Activated CD4-positive, CD25-positive, alpha-beta regulatory T cell treated with anti-CD3 and anti-CD28 coated beads, Interleukin-2, amount 50 U/mL, for 72 hours (primary cell): ENCODE measurements at places on chromosomes 7 and 10.

DNA sequence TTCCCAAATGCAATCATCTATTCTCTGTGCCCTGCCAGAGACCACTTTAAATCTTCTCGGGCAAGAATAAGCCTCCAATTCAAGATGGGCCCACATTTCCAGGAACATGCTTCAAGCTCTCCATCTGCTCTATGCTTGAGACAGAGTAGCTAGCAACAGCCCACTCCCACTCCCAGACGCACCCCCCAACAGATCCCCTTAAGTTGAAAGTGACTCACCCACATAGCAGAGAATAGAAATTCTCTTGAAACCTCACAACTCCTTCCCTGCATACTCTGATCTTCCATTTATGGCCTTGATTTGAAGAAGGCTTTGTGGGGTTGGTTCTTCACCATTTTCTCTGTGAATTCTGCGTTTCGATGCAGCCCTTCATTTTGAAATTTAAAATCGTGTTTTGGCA lies 604.0 kb downstream of the INHBA start:
- DNase-seq: no peak

DNA sequence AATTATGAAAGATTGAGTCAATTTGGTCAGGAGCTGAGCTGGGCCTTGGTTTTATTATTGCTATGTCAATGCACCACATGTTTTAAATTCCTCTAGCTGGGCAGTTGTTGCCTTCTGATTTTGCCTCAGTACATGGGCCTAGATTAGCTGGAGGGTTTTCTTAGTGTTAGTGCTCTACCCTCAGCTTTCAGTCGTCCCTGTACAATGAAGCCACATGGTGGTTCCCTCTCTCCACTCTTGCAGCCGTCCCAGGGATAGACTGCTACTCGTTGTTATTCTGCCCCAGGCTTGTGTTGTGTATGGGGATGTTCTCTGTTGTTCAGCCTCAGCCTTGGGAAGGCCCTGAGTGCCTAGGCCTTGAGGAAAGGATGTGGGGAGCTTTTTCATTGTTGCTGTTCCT lies 37.0 kb downstream of the NHLRC2 start:
- no peak for DNase-seq

- no peak for DNase-seq
These were observed 822.1 kb upstream of the SORCS1 start for GRCh38 chr10:107986571-107986970.

- DNase-seq: no peak
These were observed 3.8 kb upstream of the TCERG1L start for GRCh38 chr10:131315344-131315743.

- no peak for DNase-seq
These were observed 175.1 kb upstream of the PTPRZ1 start for GRCh38 chr7:121697731-121698316.

DNA sequence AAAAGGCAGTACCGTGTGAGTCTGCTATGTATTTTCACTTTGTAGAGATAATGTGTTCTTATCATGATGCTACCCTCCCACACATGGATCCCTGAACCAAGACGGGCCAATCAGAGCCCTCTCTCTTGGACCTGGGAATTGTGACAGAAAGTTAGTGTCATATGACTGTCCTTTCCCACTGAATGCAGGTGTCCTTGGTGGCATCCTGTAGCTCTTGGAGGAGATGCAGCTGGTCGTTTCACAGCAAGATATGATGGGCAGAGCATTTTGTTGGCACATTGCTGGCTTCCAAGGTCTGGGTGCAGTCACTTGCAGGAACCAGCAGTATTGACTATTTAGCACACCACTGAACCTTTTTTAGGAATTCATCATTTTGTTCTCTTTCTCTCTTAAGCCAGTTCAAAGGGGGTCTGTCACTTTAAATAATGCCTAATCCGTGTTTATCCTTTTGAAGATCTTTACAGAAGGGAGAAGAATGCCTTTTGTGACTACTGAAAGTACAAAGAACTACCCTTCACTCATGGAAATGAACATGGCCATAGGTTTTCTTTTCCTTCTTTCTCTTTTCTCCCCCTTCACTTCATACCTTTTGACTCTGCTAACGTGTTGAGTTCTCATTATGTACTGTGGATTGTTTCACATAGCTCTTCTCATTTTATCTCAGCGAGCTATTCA lies 125.1 kb downstream of the PLXDC2 start:
- no peak for DNase-seq

GRCh38 chr10:48451969-48452878 lies 145.7 kb downstream of the MAPK8 start:
- DNase-seq: peak; percentile 18

DNA sequence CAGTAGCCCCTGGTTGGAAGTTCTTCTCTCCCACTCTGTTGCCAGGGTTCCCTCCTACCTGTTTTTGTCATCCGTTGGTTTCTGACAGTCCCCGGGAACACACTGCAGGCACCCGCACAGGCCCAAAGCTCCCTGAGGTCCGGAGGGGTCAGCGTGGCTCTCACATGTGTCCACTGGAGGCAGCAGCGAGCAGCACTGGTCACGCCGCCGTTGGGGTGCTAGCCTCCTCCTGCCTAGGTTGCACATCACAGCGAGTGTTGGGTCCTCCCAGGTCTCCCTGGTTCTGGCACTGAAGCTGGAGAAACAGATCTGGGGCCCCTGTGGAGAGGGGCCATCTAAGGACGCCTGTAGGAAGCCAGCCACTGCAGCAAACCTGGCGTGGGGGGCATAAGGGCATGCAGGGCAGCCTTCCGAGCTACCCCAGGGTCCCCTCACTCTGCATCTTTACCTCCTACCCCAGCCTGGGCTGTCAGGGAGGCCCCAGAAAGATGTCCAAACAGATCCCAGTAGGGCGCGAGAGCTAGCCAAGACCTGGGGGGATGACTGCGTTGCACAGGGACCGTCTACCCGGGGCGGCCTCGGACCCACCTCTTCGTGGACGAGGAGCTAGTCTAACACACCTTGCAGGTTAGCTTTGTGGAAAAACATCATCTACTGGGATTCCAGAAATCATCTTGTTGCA lies 28.9 kb downstream of the LRRC27 start:
- peak; percentile 49 for DNase-seq

DNA sequence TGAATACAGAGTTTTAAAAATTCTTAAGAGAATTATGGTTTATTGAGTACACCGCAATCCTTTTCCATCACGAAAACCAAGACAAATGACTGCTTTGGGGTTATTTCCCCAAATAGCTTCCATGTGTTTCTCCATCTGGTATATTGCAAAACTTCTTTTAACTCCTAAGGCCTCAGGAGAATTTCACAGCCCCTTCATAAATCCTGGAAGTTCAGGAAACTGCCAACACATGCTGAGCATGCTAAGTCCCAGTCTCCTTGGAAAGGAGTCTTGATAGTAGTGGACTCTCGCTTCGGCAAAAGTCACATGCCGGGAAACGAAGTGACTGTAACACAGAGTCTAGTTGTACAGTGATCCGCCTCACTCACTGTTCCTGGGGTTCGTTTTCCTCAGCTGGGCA lies 88.1 kb upstream of the RSU1 start:
- DNase-seq: no peak

DNA sequence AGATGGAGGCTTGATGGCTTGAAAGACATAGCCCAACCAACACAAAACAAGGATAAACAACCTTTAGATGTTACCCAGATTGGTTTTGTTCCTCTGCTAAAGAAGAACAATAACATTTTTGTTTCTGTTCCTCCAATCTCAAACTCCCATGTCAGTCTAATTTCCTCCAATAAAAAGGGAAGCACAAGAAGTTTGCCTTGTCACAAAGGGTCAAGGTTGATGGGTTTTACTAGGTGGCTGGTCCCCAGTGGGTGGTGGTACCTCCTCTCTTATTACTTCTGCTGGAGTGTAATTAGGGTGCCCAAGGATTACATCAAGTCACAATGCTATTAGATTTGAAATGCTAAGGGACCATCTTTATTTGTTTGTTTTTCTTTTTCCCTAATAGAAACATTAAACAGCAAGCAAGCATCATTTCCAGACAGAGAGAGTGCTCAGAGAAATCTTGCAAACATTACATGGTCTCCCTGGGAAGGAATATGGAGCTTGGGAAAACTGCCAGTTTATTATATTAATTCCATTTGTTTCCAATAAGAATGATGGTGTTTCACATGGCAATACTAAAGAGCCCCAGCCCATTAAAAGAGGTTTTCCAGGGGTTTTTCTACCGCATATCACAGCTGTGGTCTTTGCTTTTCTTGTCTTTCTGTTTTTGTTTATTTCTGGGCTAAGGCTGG lies 78.3 kb upstream of the AOAH start:
- no peak for DNase-seq

DNA sequence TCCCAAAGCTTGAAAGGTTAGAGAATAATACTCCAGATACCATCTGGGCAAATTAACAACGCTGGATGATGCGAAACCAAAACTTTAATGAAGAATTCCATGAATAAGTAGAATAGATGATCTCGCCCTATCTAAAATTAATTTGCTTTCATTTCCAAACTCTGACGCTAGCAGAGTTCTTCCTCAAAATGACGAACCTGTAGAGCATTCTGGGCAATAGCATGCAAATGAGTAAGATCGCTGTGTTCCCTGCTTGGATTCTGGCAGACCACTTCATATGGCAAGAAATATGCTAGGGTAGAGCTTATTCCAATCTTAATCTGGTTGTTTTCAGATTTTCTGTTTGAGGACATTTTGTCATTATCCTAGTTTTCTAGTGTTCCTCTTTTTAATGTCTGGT lies 36.1 kb upstream of the SMNDC1 start:
- no peak for DNase-seq

- no peak for DNase-seq
These were observed 146.0 kb upstream of the STEAP4 start for GRCh38 chr7:88452646-88453045.

GRCh38 chr7:9776900-9777299 lies 1196.8 kb upstream of the PHF14 start:
- DNase-seq: no peak

- DNase-seq: no peak
These were observed 13.8 kb downstream of the POLR3A start for GRCh38 chr10:78015546-78015945.

DNA sequence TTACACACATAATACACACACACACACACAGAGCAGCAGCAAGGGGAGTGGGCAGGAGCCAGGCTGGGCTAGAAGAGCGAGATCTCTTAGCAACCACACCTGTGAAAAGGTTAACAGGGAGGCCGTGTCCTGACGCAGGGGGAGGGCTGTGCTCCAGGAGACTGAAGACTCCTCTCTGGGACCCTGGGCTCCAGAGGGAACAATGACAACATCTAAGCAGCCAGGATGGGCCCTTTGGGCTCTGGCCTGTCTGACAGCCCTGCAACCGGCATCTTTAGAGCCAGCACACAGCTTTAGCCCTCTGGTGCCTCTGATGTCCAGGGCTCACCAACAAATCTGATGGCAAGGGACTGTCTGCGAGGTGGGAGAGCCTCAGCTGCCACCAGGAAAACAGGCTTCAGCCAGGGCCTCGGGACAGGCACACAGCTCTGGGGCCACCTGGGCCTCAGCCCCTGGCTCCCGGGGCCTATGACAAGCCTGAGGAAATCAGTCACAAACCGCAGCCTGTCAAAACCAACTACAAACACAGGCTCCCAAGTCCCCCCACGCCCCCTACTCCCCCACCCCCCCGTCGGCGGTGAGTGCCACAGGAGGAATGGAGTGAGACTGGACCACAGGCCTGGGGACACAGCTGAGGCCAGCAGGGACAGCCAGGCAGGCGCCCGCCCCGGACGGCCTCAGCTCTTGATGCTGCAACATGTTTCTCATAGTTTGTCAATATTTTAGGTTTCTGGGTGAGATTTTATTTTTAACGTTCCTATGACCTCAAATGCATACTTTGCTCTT lies 102.8 kb downstream of the TNS3 start:
- no peak for DNase-seq

DNA sequence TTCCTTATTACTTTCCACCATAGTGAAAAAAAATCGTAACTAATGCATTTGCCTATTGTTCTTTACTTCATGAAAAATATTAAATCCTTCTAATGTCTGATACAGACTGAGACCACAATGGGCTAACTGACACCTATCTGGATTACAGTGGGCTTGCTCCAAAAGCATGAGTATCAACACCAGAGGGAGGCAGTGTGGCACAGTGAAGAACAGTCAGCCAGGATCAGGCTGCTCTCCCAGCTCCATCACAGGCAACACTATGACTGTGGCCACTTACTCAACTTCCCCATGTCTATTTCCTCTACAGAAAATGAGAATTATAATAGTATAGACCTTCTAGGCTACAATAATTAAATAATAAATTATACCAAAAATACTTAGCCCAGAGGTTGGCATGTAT lies 97.2 kb downstream of the SLC25A13 start:
- no peak for DNase-seq

DNA sequence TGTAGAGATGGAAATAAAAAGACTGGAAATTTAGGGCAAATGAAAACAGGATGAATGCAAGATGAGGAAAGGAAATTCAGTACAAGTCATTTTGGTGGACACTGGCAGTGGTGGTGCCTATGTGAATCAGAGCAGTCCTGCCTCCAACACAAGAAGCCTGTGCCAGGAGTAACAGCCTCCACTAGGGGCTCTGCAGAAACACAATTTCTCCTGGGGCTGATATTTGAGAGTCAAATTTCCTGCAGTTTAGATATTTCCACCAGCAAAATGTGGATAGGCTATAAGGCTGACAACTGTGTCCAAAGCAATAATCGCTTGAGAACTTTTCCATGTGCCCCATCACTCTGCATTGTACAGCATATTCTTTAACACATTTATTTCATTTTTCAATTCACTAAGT lies 4.7 kb upstream of the PLXDC2 start:
- no peak for DNase-seq

DNA sequence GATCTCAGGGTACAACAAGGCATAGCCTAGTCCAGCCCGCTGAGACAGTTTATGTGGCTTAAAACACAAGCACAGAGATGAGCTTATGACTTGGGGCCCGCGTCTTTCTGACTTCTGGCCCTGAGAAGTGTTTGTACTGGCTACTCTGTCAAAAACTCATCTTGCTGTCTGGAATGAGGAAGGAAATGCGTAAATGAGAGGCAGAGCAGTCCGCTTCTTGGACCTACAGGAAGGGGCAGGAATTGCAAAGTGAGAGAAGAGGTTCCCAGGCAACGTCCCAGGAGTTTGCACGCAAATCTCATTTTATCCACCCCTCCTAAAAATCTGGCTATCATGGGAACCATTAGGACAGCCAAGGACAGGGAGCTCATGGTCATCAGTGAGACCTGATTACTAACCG lies 5.5 kb downstream of the ANXA11 start:
- DNase-seq: no peak

DNA sequence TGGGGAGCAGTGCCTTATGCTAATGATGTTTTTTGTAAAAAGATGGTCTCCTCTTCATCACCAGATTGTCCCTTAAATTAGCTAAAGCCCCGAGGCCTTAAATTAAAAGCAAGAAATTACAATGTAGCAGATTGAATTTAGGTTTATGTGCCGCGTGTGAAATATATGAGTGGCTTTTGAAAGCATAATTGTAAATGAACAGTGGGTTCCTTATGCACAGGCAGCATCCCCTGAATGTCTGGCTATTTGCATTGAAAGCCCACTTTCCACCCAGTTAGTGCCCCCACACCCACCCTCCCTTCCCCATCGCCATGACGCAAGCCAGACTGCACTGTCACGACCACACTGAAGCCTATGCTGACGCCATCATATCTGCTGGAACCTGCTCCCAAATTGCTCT lies 62.4 kb upstream of the SORCS3 start:
- no peak for DNase-seq

GRCh38 chr7:159083001-159083697 lies 61.5 kb downstream of the VIPR2 start:
- DNase-seq: peak; percentile 21
